ENCODE measurements at places on chromosomes 6 and 20.

DNA sequence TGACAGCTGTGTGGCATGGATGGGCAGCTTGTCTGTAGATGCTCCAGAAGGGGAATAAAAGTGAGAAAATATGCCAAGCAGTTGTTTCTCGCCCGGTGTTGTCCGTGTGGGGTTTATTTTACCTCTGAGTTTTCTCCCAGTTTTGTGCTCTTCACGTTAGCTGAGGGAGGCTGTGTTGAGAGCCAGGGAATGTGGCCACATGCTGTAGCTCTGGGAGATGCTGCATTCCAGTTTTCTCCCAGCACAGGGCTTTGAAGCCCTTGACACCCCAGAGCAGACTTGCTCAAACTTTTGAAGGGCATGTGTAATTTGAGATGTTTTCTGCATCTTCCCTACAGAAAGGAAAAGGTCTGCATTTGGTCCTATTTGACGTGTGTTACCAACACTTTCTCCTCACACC, 67.7 kb downstream of the RREB1 start:
- DNase-seq = no peak

DNA sequence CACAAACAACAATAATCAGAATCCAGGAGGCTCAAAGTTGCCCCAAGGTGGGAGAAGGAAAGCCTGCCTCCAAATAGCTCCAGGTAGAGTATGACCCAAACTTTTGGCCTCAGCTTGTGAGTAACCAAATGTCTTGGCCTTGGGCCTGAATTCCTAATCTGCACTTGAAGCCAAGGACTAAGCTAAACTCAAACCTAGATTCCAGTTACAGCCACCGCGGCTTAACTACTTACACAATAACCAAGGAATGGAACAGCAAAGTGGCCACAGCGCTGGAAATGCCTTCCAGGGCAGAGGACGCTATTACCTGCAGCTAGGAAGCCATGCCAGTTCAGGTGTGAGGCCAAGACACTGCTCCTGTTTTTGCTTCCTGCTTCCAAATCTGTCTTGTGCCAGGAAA, 4.6 kb downstream of the NINL start:
- no peak for DNase-seq

GRCh38 chr6:155317186-155317585, 2.9 kb upstream of the TFB1M start:
- DNase-seq = no peak

- DNase-seq = no peak
These were observed 81.1 kb downstream of the LAMA4 start for GRCh38 chr6:112173221-112173804.

GRCh38 chr6:112362812-112363570, 15.9 kb downstream of the RFPL4B start:
- no peak for DNase-seq

Measured in NCI-H510A (cell line).